ENCODE measurements at places on chromosomes 2 and 18. TPM values are rescaled to one million over a fixed set of nuclear protein-coding genes. Genes with fewer than 3 reads are reported as not detected.
A peak's percentile ranks its signal among the peaks of the same experiment; 100 is the strongest.

GRCh38 chr18:21179590-21180220, 62.3 kb upstream of the GREB1L start:
- H3K4me3 ChIP-seq, result no peak overlapping the region
- no peaks in the 10 kb centered on the region for H3K36me3 ChIP-seq
- H3K27me3 ChIP-seq, result no peaks in the 10 kb centered on the region
- DNase-seq, result peak; percentile 30
- H3K27ac ChIP-seq, result no peak overlapping the region

DNA sequence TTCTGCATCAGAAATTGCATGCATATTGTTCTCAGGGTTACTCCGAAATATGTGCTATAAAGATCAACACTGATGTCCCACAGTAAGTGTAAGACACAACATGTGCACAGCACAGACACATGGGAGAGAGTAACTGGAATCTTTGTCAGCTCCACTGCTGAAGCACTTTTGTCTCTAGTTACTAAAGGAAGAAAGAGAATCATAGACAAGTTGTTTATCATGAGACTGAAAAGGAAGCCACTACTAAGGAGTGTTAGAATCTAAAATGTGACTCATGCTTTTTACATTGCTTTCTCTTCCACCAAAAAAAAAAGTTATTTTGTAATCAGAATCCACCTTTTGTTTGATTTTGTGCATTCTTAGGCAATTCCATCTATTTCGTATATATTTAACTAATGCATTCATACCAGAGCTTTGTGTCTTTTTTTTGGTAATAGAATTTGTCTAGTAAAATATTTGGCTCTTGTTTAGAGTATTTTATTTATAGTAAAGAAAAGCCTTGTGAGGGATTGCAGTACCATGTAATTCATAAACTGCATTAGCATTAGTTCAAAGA, 502.4 kb downstream of the FBXO15 start:
- H3K4me3 ChIP-seq, result no peak overlapping the region
- H3K36me3 ChIP-seq, result no peaks in the 10 kb centered on the region
- no peak for DNase-seq
- H3K27me3 ChIP-seq, result no peaks in the 10 kb centered on the region
- H3K4me1 ChIP-seq, result no peaks in the 10 kb centered on the region
- no peak overlapping the region for H3K27ac ChIP-seq

Gene ZC3H6
- total RNA-seq, result 7.2 TPM

GRCh38 chr2:29463181-29463900, 348.1 kb downstream of the CLIP4 start:
- peaks cover 4% of the 10 kb centered on the region for H3K27me3 ChIP-seq
- no peak overlapping the region for H3K27ac ChIP-seq
- no peaks in the 10 kb centered on the region for H3K4me1 ChIP-seq
- DNase-seq, result no peak

Gene ESPNL
- total RNA-seq, result not detected

Gene C2orf66
- not detected for total RNA-seq

DNA sequence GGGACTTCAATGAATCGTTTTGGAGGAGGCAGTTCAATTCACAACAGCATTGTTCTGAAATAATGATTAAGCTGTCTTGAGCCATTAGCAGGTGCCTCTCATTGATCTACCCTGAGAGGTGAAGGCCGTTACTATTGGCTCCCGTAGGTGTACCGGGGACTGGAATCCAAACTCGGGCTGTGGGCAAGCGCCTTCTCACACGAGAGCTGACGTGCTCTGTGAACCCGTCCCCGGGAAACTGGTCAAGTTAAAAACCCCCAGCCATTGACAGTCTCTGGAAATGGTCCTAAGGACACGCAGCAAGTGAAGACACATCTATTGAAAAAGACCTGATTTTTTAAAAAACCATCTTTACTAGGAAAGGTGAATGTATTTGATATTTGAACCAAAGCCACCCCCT, 8.1 kb upstream of the NFATC1 start:
- no peak overlapping the region for H3K27ac ChIP-seq
- DNase-seq, result no peak
- H3K4me3 ChIP-seq, result no peak overlapping the region

- no peak overlapping the region for H3K27ac ChIP-seq
- no peak overlapping the region for H3K4me3 ChIP-seq
- DNase-seq, result no peak
- H3K4me1 ChIP-seq, result no peaks in the 10 kb centered on the region
- H3K36me3 ChIP-seq, result no peaks in the 10 kb centered on the region
These were observed 442.6 kb downstream of the CMPK2 start for GRCh38 chr2:6423157-6423556.

DNA sequence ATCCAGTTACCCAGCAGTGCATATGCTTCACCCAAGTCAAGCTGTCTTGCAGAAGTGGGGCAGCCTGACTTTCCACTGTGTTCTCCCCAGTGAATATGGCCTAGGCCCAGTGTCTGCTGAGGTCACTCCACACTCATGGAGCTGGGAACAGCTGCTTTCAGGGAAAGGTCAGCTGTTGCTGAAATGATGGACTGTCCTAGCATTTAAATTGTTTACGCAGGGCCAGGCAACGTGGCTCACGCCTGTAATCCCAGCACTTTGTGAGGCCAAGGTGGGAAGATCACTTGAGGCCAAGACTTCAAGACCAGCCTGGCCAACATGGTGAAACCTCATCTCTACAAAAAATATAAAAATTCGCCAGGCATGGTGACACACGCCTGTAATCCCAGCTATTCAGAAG, 86.5 kb downstream of the LIPG start:
- H3K27ac ChIP-seq, result no peak overlapping the region
- no peak for DNase-seq
- H3K4me1 ChIP-seq, result no peaks in the 10 kb centered on the region
- no peaks in the 10 kb centered on the region for H3K27me3 ChIP-seq
- no peaks in the 10 kb centered on the region for H3K36me3 ChIP-seq

- H3K36me3 ChIP-seq, result no peaks in the 10 kb centered on the region
- H3K27me3 ChIP-seq, result peaks cover 11% of the 10 kb centered on the region
- H3K27ac ChIP-seq, result no peak overlapping the region
- no peaks in the 10 kb centered on the region for H3K4me1 ChIP-seq
These were observed 86.2 kb upstream of the HS6ST1 start for GRCh38 chr2:128404709-128405466.

Gene NETO1
- total RNA-seq, result not detected

Gene CCDC102B
- total RNA-seq, result 1.1 TPM

GRCh38 chr2:133415210-133415876, 152.9 kb downstream of the NCKAP5 start:
- no peaks in the 10 kb centered on the region for H3K36me3 ChIP-seq
- no peaks in the 10 kb centered on the region for H3K4me1 ChIP-seq
- H3K27me3 ChIP-seq, result no peaks in the 10 kb centered on the region
- H3K27ac ChIP-seq, result no peak overlapping the region
- DNase-seq, result no peak
- no peak overlapping the region for H3K4me3 ChIP-seq

- DNase-seq, result no peak
- H3K27me3 ChIP-seq, result no peaks in the 10 kb centered on the region
- no peaks in the 10 kb centered on the region for H3K36me3 ChIP-seq
- H3K4me1 ChIP-seq, result no peaks in the 10 kb centered on the region
- no peak overlapping the region for H3K4me3 ChIP-seq
- no peak overlapping the region for H3K27ac ChIP-seq
These were observed 170.7 kb upstream of the SOX11 start for GRCh38 chr2:5521461-5521860.

Gene SETBP1
- 14.1 TPM for total RNA-seq

DNA sequence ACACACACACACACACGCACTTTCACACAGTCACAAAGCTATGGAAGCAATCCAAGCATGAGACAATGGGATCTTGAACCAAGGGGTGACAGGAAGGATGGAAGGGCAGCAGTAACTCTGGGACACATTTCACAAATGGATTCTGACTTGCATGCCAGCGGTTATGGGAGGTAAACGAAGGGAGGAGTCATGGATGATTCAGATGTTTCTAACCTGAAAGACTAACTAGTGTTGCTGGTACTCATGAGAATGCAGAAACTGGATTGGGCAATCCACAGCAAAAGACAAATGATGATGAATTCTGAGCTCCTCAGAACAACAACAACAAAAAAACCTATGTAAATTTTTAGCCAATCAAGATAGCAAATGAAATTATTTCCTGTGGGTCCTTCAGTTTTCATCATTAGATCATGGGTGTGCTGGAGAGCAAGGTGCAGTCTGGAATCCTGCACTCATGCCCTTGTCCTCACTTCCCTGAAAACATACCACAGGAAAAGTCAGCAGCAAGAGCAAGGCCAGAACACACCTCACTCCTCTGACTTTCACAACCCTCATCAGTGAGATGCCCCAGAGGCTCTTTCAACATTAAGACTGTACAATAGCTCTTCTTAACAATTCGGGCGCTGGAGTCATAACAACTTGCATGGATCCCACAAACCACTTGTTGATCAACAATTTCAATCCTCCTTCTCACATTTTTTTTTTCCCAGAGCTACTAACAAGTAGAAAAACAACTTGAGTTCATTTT, 32.6 kb downstream of the ABCA12 start:
- H3K27ac ChIP-seq, result no peak overlapping the region
- no peak overlapping the region for H3K4me3 ChIP-seq
- no peak for DNase-seq
- no peaks in the 10 kb centered on the region for H3K27me3 ChIP-seq
- no peaks in the 10 kb centered on the region for H3K36me3 ChIP-seq

- no peaks in the 10 kb centered on the region for H3K27me3 ChIP-seq
- peaks cover 5% of the 10 kb centered on the region for H3K4me1 ChIP-seq
- H3K27ac ChIP-seq, result no peak overlapping the region
- H3K4me3 ChIP-seq, result no peak overlapping the region
- no peaks in the 10 kb centered on the region for H3K36me3 ChIP-seq
These were observed 207.7 kb downstream of the BCL2 start for GRCh38 chr18:63111671-63112402.

GRCh38 chr2:225797394-225797793, 397.9 kb downstream of the NYAP2 start:
- no peaks in the 10 kb centered on the region for H3K4me1 ChIP-seq
- no peak overlapping the region for H3K27ac ChIP-seq
- no peaks in the 10 kb centered on the region for H3K36me3 ChIP-seq
- H3K4me3 ChIP-seq, result no peak overlapping the region
- no peak for DNase-seq

Gene CRYGC
- total RNA-seq, result not detected

Gene NR4A2
- total RNA-seq, result 21.9 TPM

Gene FLACC1
- total RNA-seq, result 1.8 TPM

DNA sequence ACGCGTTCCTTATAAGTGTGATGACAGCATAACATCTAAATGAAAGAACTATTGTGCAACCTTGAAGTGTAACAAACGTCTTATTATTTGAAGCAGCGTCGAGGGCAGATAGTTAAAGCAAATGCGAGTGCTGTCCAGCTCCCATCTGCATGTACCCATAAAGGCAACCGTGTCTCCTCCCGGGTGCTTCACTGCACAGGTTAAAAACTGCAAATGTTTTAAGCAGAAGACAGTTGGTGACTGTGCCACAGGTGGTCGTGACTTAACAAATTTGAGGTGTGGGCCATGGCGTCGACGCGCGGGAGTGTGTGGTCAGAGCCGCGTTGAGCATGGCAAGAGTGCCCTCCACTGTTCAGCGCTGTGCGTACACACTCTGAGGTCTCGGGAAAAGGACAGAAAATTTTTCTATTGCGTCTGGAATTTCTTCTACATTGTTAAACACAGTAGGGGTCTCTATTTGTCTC, 6.4 kb downstream of the SALL3 start:
- peaks cover 20% of the 10 kb centered on the region for H3K27me3 ChIP-seq
- H3K27ac ChIP-seq, result no peak overlapping the region
- no peak overlapping the region for H3K4me3 ChIP-seq
- no peak for DNase-seq
- no peaks in the 10 kb centered on the region for H3K36me3 ChIP-seq

Gene GPR39
- total RNA-seq, result not detected

- H3K4me3 ChIP-seq, result no peak overlapping the region
- no peaks in the 10 kb centered on the region for H3K27me3 ChIP-seq
- H3K4me1 ChIP-seq, result no peaks in the 10 kb centered on the region
- no peaks in the 10 kb centered on the region for H3K36me3 ChIP-seq
- DNase-seq, result no peak
These were observed 185.7 kb upstream of the KLHL29 start for GRCh38 chr2:23199115-23199918.

GRCh38 chr18:26133652-26134051, at the start of gene PSMA8:
Gene PSMA8 (plus strand): TSS chr18:26133869. CDS start chr18:26133966, 97 bp downstream.
- peak within 1 kb of the TSS; percentile 30 for H3K27ac ChIP-seq
- no peaks in the 10 kb centered on the region for H3K27me3 ChIP-seq
- peak within 1 kb of the TSS; percentile 15 for H3K4me3 ChIP-seq
- H3K36me3 ChIP-seq, result no peaks in the 10 kb centered on the region
- no peaks in the 10 kb centered on the region for H3K4me1 ChIP-seq

DNA sequence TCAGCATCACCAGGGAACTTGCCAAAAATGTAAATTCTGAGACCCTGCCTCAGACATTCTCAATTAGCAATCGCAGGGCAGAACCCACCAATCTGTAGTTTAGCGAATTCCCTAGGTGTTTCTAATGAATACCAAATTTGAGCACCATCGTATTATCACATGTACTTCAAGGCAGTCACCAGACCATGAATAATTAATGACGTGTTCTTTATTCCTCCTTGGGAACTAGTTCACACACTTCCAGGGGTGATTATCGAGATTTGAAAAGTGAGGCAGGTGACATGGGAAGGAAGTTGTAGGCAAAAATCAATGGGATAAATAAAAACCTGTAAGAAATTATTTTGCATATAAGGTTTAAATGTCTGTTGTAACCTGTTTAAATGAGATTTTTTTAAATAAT, 102.5 kb upstream of the CRIM1 start:
- H3K36me3 ChIP-seq, result no peaks in the 10 kb centered on the region
- H3K27ac ChIP-seq, result no peak overlapping the region
- H3K4me1 ChIP-seq, result peaks cover 1% of the 10 kb centered on the region
- H3K4me3 ChIP-seq, result no peak overlapping the region
- H3K27me3 ChIP-seq, result no peaks in the 10 kb centered on the region
- DNase-seq, result no peak

DNA sequence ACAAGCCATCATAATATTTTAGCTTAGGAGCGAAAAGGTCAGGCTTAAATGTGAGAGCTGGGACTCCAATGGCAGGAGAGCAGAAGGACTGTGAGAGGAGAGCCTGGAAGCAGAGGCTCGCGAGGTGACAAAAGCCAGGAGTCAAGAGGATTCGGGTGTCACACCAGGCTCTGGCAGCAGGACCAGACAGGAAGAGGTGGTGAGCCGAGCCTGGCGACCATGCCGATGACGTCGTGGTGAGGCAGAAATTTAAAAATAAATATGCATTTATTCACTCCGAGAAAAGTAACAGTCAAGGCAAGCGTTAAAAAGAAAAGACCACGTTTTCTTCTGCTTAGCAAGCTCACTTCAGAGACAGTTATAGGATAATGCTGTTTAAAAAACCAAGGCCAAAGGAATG, 31.3 kb upstream of the ZNF236 start:
- no peak for DNase-seq
- no peak overlapping the region for H3K4me3 ChIP-seq
- no peaks in the 10 kb centered on the region for H3K36me3 ChIP-seq
- H3K27me3 ChIP-seq, result no peaks in the 10 kb centered on the region
- no peak overlapping the region for H3K27ac ChIP-seq

Gene PRKRA
- total RNA-seq, result 48.4 TPM

DNA sequence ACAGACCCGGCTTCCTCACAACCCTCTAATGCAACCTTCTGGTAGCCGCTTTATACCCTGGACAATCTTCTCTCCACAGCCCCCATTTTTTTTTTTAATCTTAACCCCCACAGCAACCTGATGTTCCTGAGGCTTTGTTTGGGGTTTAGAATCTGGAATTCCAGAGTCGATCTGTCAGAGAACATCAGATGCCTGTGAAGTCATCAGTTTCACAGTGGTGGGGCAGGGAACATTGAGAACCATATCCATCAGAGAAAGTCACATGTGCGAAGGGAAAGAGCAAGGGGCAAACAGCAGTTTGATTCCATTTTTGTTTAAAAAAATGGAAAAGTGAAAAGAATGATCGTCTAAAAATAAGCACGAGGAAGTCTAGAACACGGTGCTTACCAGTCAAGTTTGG, 20.6 kb downstream of the NPAS2 start:
- no peak for DNase-seq
- H3K36me3 ChIP-seq, result no peaks in the 10 kb centered on the region
- H3K4me3 ChIP-seq, result no peak overlapping the region
- no peaks in the 10 kb centered on the region for H3K4me1 ChIP-seq
- H3K27me3 ChIP-seq, result peaks cover 14% of the 10 kb centered on the region

Data from CD8-positive, alpha-beta memory T cell (primary cell).